Omental fat pad (tissue), 4 donors: ENCODE measurements at places on chromosomes 4 and X. TPM values are rescaled to one million over a fixed set of nuclear protein-coding genes. Genes with fewer than 3 reads are reported as not detected.

GLOD5 gene
- total RNA-seq: not detected

TRAM1L1 gene
- 0.74 TPM for total RNA-seq

USO1 gene
- total RNA-seq: 71.2 TPM

ADH1A gene
- total RNA-seq: 13.6 TPM

PAQR3 gene
- total RNA-seq: 17.3 TPM

SLC16A2 gene
- 8.0 TPM for total RNA-seq

RAB39B gene
- total RNA-seq: 0.37 TPM

PAGE2 gene
- not detected for total RNA-seq

MMRN1 gene
- total RNA-seq: 8.0 TPM

VCX3A gene
- not detected for total RNA-seq

PDHA2 gene
- total RNA-seq: not detected

TASL gene
- 1.0 TPM for total RNA-seq

CDKL2 gene
- 1.1 TPM for total RNA-seq

ADAM29 gene
- not detected for total RNA-seq

DUX4 gene
- total RNA-seq: not detected

COX7B2 gene
- total RNA-seq: not detected

CCDC158 gene
- 0.48 TPM for total RNA-seq

GAGE1 gene
- not detected for total RNA-seq

REELD1 gene
- total RNA-seq: 3.6 TPM
